Chondrocyte (in vitro differentiated cells): ENCODE measurements at places on chromosomes 11 and 22. TPM values are rescaled to one million over a fixed set of nuclear protein-coding genes. Genes with fewer than 3 reads are reported as not detected.
A peak's percentile ranks its signal among the peaks of the same experiment; 100 is the strongest.

HYLS1 gene
- total RNA-seq, result 4.3 to 4.7 TPM (median 4.5 TPM) in 3 replicates

APOA5 gene
- total RNA-seq, result not detected in 3 replicates

FOXRED2 gene
- total RNA-seq, result 21.0 to 23.1 TPM (median 23.0 TPM) in 3 replicates

GRCh38 chr22:46569848-46570695 lies 32.7 kb upstream of the CELSR1 start:
- DNase-seq, result peak; percentile 79

- peak; percentile 1 for DNase-seq
These were observed 54.0 kb downstream of the RPUSD4 start for GRCh38 chr11:126157326-126158030.

GRCh38 chr11:29249713-29250112 lies 767.1 kb downstream of the KCNA4 start:
- no peak for DNase-seq
